Breast epithelium (tissue), 4 donors: ENCODE measurements at places on chromosomes 6 and 20.

GRCh38 chr6:26197933-26198721, 110.9 kb downstream of the HFE start:
- DNase-seq: no peak

- peak; percentile 55 for DNase-seq
Measured at GRCh38 chr6:12637960-12638641, 78.5 kb upstream of the PHACTR1 start.

DNA sequence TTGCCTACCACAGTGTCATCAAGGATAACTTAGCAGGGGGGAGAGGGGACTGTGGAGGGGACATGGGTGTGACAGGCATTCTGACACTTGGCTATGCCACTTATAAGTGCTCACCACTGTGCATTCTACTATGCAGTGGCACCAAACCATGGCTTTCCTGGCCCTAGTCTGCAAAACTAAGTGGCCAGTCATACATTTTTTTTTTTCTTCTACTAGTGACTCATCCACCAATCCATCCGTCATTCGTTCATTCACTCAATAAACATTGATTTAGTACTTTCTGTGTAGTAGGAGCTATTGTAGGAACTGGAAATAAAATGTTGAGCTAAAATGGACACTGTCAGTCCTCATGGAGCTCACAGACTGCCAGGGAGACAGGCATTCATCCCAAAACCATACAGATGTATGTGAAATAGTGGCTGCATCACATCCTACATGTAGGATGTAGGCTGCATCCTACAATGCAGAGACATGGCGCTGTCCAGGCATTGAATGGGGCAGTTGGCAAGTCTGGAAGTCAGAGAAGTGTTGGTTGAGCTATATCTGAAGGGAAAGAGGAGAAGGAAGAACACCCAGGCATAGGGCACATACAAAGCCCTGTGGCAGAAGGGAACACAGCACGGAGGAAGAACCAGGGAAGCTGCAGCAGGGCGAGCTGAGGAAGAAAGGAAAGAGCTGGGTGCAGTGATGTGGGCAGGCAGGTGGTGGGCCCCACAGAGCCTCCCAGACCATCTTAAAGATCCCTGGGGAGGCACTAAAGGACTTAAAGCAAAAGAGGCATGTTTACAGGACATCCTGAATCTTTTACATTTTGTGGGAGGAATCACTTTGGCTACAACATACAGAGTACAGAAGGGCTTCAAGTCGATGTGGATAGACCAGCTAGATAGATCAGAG, 224.4 kb downstream of the UST start:
- DNase-seq: no peak

- DNase-seq: no peak
Measured at GRCh38 chr20:63363981-63364561, 2.9 kb upstream of the CHRNA4 start.

DNA sequence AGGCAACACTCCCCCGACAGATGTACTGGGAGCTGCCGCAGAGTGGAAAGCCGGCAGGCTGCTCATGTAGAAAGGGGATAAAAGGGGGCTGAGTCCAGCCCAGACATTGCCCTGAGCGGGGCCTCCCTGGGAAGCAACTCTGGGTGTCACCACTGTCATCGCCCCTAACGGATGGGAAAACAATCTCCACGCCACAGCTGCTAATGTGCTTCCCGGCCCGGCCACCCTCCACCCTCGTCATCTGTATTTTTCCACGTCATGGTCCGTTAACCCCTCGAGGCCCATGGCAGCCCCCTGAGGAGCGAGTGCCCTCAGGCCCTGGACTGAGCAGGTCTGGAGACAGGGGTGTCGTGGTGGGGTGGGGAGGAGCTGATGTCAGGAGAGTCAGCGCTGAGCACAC, 227.4 kb downstream of the DLL1 start:
- DNase-seq: no peak

DNA sequence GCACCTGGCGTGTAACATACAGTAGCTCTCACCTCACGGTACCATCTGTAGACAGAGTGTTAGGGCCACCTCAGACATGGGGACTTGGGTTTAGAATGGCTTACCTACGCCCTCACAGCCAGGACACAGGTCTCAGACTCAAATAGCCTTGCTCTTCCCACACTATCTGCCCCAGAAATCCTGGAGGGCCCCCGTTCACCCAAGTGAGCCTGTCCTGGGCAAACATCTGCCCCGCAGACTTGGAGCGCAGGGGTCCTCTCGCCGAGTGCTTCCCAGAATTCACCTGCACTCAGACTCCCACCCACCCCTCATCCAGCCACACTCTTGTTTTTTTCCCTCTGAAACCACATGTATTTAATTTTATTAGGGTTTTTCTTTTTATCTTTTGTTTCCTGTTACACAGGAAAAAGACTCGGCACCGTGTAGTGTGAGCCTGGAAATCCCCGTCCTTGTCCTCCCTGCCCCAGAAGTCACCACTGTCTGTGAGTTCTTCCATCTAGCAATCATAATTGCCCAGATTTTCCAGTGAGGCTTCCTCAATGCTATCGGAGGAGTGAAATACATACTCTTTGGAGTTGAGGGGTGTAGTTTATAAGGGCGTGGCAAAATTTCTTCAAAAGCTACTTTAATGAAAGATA, 17.1 kb upstream of the MAP1LC3A start:
- no peak for DNase-seq

DNA sequence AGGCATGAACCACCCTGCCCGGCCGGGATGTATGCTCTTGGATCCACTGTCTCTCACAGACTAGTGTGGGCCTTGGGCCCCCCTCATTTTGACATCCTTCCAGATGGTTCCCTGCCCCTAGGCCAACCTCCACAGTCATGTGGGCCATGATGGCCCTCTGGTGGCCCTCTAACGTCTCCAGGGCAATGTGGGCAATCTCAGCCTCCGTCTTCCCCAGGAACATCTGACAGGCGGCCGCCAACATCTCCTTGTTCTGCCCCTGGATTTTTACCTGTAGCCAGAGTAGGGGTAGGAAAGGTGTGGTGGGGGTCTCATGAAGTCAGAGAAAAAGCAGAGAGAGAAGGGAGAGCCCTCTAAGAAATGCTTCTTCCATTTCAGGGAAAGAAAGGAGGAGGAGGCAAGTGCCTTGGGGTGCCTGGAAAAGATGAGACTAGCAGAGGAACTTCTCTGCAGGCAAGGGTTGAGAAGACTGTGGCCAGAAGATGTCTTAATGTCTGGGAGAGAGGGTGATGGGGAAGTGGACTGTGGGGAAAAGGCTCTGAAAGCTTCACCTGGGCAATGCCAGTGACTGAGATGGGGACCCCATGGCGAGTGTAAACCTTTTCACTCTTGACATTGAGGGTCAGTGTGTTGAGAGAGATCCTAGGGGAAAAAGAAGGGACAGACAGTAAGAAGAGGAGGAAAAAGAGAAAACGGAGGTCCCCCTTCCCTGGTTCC, 1.3 kb downstream of the FLOT1 start:
- no peak for DNase-seq

DNA sequence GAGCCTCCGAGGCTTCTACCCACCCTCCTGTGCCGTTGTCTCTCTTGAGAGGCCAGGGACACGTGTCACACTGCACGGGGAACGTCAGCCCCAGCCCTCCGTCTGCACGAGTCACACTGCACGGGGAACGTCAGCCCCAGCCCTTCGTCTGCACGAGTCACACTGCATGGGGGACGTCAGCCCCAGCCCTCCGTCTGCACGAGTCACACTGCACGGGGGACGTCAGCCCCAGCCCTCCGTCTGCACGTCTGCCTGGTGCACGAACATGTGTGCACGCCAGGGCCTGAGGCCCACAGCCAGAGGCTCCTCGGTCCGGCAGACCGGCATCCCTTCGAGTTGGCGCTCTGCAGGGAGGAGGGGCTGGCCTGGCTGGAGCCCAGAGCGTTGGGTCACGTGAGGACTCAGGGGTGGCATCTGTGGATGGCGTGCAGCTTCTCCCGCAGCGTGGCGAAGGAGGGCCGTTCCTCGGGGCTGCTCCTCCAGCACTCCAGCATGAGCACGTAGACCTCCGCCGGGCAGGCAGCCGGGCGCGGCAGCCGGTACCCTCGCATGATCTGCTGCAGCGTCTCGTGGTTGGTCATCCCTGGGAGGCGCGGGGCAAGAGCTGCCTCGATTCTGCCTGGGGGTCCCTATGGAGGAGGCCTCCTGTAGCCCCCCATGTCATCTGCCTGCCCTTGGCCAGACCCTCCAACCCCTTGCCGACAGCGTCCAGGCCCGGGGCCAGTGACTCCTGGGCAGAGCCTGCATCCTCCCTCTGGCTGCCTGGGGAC, 3.4 kb upstream of the PTK6 start:
- DNase-seq: no peak

- no peak for DNase-seq
Measured at GRCh38 chr20:33585413-33585812, 76.7 kb upstream of the C20orf144 start.

GRCh38 chr20:14859627-14860026, 522.2 kb upstream of the FLRT3 start:
- no peak for DNase-seq

GRCh38 chr6:117117652-117118051, 147.7 kb upstream of the VGLL2 start:
- no peak for DNase-seq

- DNase-seq: no peak
Measured at GRCh38 chr6:136843210-136843609, 20.8 kb downstream of the PEX7 start.

DNA sequence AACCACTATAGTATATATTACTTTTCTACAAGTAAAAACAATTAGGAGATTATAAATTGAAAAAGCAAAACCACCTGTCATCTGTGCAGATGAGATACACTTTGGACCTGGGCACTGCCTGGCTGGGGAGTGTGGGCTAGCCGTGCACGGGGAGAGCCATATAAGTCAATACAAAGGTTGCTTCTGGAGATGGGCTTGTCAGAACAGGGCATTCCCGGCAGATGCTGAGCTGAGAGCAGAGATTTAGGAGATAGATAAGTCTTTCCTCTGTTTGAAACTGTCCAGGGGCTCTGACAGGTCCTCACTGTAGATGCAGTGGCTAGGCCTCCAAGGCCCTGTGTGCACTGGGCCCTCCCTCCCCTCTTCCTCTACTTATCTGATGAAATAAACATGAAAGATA, 34.5 kb downstream of the CD164 start:
- DNase-seq: no peak

DNA sequence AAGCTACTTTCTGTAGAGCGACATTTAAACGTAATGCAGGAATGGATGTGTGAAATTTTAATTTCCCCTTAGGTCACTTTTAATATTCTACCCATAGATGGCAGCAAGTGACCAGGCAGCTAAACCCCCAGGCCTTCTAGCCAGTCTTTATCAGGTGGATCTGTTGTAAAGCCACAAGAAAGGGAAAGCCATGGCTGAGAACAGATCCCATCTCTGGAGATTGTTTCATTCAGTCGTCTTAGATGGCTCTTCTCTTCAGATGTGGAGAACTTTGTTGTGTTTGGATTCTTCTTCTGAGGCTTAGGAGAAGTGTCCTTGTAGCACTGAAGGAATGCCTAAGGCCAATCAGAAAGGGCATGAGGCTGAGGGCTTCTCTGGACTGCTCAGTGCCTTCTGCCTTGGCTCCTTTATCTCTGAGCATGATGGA, 15.8 kb upstream of the RNF182 start:
- no peak for DNase-seq

DNA sequence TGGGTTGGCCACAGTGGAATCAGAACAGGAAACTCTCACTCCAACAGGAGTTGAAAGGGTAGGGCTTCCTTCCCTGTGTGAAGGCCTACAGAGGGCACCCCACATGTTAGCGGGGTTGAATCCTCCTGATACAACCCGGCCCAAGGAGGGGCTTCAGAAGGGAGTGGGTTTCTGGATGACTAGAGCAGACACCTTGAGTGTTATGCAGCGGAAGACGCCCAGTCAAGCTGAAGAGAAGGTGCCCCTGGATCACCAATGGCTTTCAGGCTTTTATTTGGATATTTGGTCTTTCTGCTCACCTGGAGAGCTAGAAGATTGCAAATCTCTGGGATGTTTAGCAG, 132.8 kb downstream of the PRND start:
- DNase-seq: no peak

GRCh38 chr6:11224252-11224965, 8.1 kb downstream of the NEDD9 start:
- no peak for DNase-seq

DNA sequence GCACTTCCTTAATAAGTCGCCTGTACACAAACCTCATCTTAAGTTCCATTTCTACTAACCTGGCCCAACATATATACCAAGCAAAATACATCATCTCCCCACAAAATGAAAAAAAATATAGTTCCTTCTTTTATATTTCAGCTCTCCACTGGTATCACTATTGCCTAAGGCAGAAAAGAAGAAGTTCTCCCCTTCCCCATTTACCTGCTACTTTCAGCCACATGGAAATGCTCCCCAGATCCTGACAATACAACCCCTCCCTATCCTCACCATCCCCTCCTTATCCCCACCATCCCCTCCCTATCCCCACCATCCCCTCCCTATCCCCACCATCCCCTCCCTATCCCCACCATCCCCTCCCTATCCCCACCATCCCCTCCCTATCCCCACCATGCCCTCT, 175.7 kb downstream of the LINC00237 start:
- no peak for DNase-seq

GRCh38 chr20:53162251-53162835, 190.2 kb downstream of the TSHZ2 start:
- peak; percentile 64 for DNase-seq

DNA sequence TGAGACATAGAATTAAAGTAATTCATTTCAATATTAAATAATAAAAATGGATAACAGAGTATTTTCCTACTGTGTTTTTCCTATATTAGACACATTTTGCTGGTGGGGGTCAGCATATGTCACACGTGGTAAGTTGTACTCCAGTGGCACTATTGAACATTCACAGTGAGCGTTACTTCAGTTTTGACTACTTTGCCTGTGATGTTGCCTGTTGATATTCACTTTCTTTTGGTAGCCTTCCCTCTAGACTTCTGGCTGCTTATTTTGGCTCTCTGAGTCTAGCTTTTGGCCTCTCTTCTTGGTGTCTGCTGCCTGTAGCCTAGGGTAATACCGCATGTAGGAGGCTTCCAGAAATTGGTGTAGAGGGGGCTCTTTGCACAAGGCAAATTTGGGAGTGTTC, 64.4 kb upstream of the TFB1M start:
- DNase-seq: no peak

DNA sequence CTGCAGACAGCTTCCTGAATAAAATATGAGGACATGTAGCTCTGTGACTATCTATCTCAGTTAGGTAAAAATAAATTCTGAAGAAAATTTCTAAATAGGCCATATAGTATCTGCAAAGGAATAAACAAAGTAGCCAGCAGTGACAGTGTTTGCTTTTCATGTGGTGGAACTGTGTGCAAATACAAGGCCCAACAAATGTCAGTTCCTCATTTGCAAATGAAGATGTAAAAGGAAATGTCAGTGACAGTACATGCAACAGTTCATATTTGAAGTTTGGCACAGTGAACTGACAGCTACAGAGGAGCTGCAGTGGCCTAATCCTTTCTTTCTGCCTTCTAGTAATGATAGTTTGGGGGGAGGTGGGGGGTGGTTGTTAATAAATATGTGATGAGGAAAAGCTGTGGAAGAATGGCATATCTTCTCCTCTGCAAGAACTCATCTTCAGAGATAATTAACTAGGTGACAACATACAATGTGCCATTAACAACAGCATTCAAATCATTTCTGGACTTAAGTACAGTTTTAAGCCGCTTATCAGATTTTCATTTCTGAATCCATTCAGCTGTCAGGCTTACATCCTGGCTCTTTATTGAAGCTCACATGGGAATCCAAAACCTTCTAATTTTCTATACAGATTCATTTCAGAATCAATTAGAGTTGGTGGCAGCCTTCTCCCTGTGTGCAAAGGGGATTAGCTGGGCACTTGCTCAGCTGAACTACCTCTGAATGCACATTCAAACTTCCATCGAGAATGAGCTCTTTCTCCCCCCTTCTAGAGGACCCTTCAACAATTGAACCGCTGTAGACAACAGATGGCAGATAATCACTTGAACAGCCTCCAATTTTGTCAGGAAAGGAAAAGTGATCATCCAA, 1059.0 kb upstream of the EPHA7 start:
- DNase-seq: no peak

- DNase-seq: no peak
Measured at GRCh38 chr6:169024047-169024660, 229.5 kb downstream of the THBS2 start.
